ENCODE measurements at places on chromosomes 7 and 10.

- DNase-seq = no peak
Observed at GRCh38 chr7:33981671-33982424, 76.5 kb downstream of the BMPER start.

DNA sequence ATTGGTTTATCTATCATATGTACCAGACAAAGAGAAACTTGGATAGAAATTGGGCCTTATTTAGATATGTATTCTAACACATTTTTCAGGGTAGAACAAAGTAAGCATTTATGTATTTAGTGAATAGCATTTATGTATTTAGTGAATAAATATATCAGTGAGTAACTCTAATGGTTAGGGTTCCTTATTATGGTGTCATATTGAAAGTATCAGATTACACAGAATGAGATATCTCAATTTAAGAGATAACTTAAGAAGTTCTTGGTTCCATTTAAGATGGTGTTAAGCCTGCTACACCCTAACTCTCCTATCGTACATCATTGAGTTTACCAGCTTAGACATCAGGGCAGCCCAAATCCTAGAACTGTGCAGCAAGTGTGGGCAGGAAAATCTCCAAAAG lies 35.9 kb upstream of the DMTF1 start:
- DNase-seq = no peak

GRCh38 chr7:87316097-87316700 lies 29.3 kb upstream of the CROT start:
- no peak for DNase-seq

- DNase-seq = peak; percentile 90
Observed at GRCh38 chr10:86556933-86557649, 35.5 kb upstream of the WAPL start.

- no peak for DNase-seq
Observed at GRCh38 chr7:112125250-112125649, 80.9 kb downstream of the DOCK4 start.

DNA sequence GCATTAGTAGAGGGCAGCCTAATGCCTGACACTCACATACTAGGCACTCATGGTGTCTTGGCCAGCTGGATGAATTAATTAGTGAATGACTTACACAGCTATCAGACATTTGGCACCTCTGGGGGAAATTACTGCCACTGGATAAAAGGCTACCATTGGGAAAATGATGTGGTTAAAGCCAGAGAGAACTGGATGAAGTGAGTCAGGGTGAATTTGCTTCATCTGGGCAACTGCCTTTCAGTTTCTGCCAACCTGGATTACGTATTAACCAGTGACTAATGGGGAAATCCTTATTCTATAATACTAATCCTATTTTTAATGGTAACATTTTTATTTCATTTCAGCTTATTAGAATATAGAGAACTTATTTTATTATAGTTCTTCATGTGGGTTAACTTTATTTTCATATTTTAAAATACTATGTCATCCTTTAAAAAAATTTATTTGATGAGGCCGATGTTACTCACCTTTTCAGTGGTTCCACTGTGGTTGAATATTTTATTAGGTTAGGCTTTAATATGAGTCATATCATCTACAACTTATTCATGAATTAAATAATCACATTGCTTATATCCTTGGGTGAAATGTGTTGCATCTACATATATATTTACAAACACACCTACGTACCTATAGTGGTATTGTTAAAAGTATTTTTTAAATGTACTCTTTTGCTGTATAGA lies 85.6 kb upstream of the CAPZA2 start:
- DNase-seq = no peak

DNA sequence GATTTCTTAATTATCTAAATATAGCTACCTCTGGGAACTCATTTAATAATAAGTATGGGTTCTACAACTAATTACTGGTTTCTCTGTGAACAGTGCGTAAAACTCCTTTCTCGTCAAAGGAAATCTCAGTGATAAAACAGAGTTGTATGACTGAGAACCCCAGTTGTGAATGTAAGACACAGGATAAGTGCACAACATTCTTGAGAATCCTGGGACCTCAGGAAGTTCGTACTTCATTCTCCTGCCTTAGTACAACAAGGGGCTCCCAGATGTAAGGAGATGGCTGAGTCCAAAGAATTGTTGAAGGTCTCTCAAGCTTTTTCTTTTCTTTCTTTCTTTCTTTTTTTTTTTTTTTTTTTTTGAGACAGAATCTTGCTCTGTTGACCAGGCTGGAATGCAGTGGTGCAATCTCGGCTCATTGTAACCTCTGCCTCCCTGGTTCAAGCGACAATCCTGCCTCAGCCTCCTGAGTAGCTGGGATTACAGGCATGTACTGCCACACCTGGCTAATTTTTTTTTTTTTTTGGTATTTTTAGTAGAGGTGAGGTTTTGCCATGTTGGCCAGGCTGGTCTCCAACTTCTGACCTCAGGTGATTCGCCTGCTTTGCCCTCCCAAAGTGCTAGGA lies 12.5 kb downstream of the DENND10 start:
- DNase-seq = no peak

DNA sequence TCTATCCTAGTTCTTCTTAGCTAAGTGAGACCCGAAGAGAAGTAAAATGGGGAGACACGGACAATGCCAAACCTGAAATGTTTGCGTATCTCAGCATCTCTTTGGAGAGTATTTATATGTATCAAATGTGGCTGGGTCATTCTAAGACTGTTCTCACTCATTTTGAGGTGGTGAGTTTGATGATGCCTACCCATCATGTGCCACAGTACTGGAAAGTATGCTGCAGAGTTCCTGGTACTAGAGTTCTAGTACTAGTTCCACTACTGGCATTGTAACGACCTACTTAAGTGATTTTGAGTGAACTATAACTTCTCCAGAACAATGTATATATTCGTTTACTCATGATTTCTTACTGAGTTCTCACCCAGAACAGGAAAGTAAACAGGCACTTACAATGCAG lies 41.9 kb downstream of the ARMC3 start:
- DNase-seq = no peak

DNA sequence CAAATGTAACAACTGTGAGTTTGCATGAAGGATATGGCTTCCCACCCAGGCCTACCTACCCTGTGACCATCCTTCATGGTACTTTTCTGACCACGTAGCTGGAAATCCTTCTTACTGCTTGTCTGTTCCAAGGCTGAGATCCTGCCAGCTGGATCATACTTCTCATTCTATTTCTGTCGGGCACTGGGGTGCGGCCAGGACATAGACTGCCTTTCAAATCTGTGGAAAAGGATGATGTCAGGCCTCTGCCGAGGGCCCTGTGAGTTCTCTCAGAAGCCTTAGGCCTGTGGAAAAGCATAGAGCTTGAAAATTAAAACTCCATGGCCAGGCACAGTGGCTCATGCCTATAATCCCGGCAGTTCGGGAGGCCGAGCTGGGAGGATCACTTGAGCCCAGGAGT lies 10.0 kb downstream of the VWC2 start:
- no peak for DNase-seq

GRCh38 chr7:80875537-80876120 lies 43.2 kb downstream of the SEMA3C start:
- no peak for DNase-seq
